Smooth muscle cell of the pulmonary artery (primary cell): ENCODE measurements at places on chromosomes 4 and X. TPM values are rescaled to one million over a fixed set of nuclear protein-coding genes. Genes with fewer than 3 reads are reported as not detected.

The SLC30A9 gene
- 78.4 and 79.5 TPM in 2 replicates for total RNA-seq

The MAGEC2 gene
- not detected in 2 replicates for total RNA-seq

The YIPF7 gene
- 0.13 TPM in 1 of 2 replicates, not detected in the other for total RNA-seq

The DUSP9 gene
- not detected in 2 replicates for total RNA-seq

The IGFBP7 gene
- total RNA-seq, result 2,245 and 2,337 TPM in 2 replicates

The PNPLA4 gene
- 3.9 and 8.6 TPM in 2 replicates for total RNA-seq

The TCEAL9 gene
- 73.2 and 92.0 TPM in 2 replicates for total RNA-seq

The RBBP7 gene
- total RNA-seq, result 82.0 and 99.0 TPM in 2 replicates

The GPRIN3 gene
- 0.03 and 0.65 TPM in 2 replicates for total RNA-seq

The MGARP gene
- total RNA-seq, result 24.0 and 43.3 TPM in 2 replicates

The STARD8 gene
- 1.6 and 3.1 TPM in 2 replicates for total RNA-seq

The TLR3 gene
- total RNA-seq, result 3.1 and 8.1 TPM in 2 replicates

The RPA4 gene
- 1.2 and 1.8 TPM in 2 replicates for total RNA-seq

The FHIP1A gene
- total RNA-seq, result 0.07 and 0.66 TPM in 2 replicates

The FAM9B gene
- not detected in 2 replicates for total RNA-seq

The VCX2 gene
- total RNA-seq, result not detected in 2 replicates

The PDZD4 gene
- total RNA-seq, result 0.07 and 0.33 TPM in 2 replicates

The NDST3 gene
- not detected in 2 replicates for total RNA-seq

The MSX1 gene
- total RNA-seq, result 1.3 and 3.1 TPM in 2 replicates

The PNMA6A gene
- total RNA-seq, result 2.9 and 3.3 TPM in 2 replicates

The RASL11B gene
- total RNA-seq, result 0.20 and 0.66 TPM in 2 replicates

The ENAM gene
- 0.13 TPM in 1 of 2 replicates, not detected in the other for total RNA-seq

The CCNB3 gene
- 0.07 and 0.65 TPM in 2 replicates for total RNA-seq

The MAOA gene
- total RNA-seq, result 18.1 and 18.7 TPM in 2 replicates

The HS3ST1 gene
- 0.65 and 0.86 TPM in 2 replicates for total RNA-seq

The SPP1 gene
- total RNA-seq, result 2.4 and 11.6 TPM in 2 replicates

The CFI gene
- 1.6 and 13.7 TPM in 2 replicates for total RNA-seq

The QDPR gene
- 14.9 and 18.4 TPM in 2 replicates for total RNA-seq

The CTSO gene
- 23.3 and 25.8 TPM in 2 replicates for total RNA-seq

The GPR78 gene
- total RNA-seq, result 0.03 and 0.78 TPM in 2 replicates

The ELMOD2 gene
- 23.4 and 29.1 TPM in 2 replicates for total RNA-seq

The PIR gene
- 14.0 and 14.1 TPM in 2 replicates for total RNA-seq

The TMEM47 gene
- total RNA-seq, result 88.7 and 135 TPM in 2 replicates

The PRRG3 gene
- not detected in 2 replicates for total RNA-seq

The CD40LG gene
- not detected in 2 replicates for total RNA-seq

The SNCA gene
- 0.85 and 33.8 TPM in 2 replicates for total RNA-seq

The PPARGC1A gene
- total RNA-seq, result 0.13 and 2.7 TPM in 2 replicates

The SEL1L3 gene
- 116 and 206 TPM in 2 replicates for total RNA-seq

The HTRA3 gene
- total RNA-seq, result 5.1 and 5.4 TPM in 2 replicates

The PGAM4 gene
- not detected in 2 replicates for total RNA-seq

The SCD5 gene
- total RNA-seq, result 16.9 and 19.9 TPM in 2 replicates

The MAGEA2B gene
- not detected in 2 replicates for total RNA-seq

The SLC16A2 gene
- total RNA-seq, result 12.1 and 24.3 TPM in 2 replicates

The HPGDS gene
- not detected in 2 replicates for total RNA-seq

The PHOX2B gene
- not detected in 2 replicates for total RNA-seq
